ENCODE measurements at places on chromosomes 2 and 18. TPM values are rescaled to one million over a fixed set of nuclear protein-coding genes. Genes with fewer than 3 reads are reported as not detected.

The ASAP2 gene
- total RNA-seq = 26.1 TPM

The GPR39 gene
- total RNA-seq = 1.4 TPM

The CRYGB gene
- 0.65 TPM for total RNA-seq

DNA sequence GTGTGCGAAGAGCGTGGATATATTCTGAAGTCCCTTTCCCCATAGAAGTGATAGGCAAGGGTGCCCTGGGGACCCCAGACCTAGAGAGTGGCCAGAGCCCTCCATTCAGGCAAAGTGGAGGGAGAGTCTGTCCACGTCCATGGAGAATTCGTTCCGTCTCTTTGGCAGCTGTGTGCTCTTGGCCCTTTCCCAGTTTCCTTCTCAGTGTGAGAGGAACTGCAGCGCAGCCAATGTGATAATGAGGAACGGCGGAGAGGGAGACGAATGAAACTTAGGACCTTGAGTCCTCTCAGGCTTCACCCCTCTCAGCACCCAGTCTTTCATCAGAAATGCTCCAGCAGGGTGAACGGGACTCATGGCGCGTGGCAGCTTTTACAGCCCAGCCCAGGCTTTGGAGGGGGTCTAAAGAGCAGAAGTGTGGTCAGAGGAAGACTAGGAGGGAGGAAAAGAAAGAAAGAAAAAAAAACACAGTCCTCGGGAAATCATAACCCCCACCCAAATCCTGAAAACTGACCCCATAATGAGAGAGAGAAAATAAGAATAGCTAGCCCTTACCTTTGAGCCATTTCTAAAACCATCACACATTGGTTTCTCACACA is 95.0 kb upstream of the RIOK3 start:
- H3K27ac ChIP-seq = no peak overlapping the region
- no peak for DNase-seq
- H3K4me1 ChIP-seq = no peaks in the 10 kb centered on the region
- H3K27me3 ChIP-seq = no peaks in the 10 kb centered on the region

DNA sequence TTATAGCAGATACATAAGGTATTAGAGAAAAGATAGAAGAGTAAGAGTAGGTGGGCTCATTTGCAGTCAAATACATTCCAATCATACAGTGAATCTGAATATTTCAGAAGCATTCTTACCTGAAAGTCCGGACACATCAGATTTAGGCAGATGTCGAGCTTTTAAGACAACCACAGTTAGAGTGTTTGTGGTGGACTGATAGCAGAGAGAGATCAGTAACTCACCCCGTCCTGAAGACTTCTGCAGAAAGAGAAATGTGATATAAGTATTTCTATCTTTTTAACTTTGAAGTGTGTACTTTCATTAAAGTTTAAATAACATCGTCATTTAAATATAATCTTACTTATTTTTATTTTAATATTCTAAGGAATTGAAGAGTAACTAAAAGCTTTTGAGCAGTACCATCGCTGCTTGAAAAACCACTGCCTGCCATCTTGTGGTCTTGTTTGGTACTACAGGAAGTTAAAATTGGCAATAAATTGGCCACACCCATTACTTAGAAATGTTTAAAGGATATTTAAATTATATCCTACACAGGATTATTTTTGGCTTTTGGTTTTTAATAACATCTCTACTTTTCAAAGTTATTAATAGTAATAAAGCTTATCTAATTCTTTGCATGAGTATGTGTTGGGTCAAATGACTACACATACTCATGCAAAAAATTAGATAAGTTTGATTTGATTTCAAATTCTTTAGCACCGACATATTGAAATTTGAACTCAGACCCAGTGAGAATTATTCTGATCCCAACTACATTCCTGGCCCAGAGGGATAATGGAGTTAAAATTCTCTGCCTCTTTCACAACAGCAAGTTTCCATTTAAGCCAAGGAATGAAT is 5.5 kb downstream of the SYT4 start:
- H3K27ac ChIP-seq = no peak overlapping the region
- no peaks in the 10 kb centered on the region for H3K27me3 ChIP-seq
- H3K36me3 ChIP-seq = no peaks in the 10 kb centered on the region
- no peak overlapping the region for H3K4me3 ChIP-seq

DNA sequence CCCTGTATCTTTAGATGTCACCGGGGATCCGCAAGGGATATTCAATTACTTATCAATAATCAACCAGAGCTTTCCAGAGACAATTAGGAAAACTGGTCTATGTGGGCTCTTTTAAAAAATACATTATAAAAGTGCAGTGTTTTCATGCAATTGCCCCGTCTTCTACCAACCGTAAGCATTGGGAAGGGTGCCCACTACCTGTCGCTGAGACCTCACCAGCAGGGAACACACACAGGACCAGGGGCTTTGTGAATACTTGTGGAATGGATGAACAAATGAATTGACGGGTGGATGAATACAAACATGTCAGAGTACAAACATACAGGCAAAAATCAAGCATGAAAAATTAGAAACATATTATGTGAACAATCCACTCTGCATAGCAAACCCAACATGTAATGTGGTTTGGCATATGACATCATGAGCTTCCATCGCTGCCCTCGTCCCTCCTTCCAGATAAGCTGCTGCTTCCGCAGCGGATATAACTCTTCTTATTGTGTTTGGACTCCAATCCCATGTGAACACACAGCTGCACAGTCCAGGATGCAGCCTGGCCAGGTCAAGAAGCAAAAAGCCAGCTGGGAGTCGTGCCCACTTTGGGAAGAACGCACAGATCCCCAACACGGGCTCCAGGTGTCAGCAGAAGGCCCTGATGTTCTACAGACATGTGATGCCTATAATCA is 5.3 kb downstream of the FHL2 start:
- no peaks in the 10 kb centered on the region for H3K4me1 ChIP-seq
- DNase-seq = no peak
- H3K36me3 ChIP-seq = no peaks in the 10 kb centered on the region
- H3K27me3 ChIP-seq = peaks cover 13% of the 10 kb centered on the region
- H3K27ac ChIP-seq = no peak overlapping the region

GRCh38 chr18:37457341-37457740 is 108.3 kb downstream of the CELF4 start:
- peaks cover 17% of the 10 kb centered on the region for H3K4me1 ChIP-seq
- H3K27me3 ChIP-seq = no peaks in the 10 kb centered on the region
- no peak overlapping the region for H3K4me3 ChIP-seq
- peak; percentile 81 for DNase-seq
- H3K36me3 ChIP-seq = no peaks in the 10 kb centered on the region

Data from neural progenitor cell (in vitro differentiated cells).